NCI-H446 (cell line): ENCODE measurements at places on chromosomes 11 and 22.

DNA sequence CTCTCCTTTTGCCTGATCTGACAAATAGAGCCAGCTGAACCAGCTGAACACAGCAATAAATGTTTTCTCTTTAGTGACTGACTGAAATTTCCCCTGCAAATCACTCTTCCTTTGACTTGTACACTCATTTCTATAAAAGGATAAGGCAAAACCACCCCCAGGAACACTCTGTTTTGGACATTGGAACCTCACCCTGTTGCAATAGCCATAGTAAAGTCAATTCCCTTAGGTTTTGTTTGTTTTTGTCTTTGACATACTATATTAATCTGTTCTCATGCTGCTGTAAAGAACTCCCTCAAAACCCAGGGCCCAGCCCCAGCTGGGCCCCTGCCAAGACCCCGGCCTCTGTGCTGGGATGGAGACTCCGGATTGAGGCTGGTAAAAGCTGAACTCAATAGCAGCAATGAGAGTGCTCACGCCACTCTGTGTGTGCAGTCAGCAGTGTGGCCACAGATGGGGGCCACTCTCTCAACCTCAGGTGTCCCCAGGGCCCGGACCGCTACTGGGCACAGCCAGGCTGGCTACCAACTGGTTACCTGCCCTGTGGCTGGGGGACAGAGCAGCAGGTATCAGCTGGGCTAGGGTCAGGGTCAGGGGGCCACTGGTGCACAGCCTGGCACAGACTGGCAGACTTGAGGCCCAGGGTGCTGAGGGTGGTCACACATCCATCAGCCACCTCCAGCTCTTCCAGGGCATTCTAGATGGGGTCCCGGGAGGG lies 597.4 kb downstream of the LUZP2 start:
- DNase-seq = no peak

GRCh38 chr11:32385998-32386397 lies 49.3 kb downstream of the WT1 start:
- no peak for DNase-seq

- DNase-seq = no peak
Observed at GRCh38 chr11:2591805-2592204, 108.0 kb downstream of the KCNQ1OT1 start.

DNA sequence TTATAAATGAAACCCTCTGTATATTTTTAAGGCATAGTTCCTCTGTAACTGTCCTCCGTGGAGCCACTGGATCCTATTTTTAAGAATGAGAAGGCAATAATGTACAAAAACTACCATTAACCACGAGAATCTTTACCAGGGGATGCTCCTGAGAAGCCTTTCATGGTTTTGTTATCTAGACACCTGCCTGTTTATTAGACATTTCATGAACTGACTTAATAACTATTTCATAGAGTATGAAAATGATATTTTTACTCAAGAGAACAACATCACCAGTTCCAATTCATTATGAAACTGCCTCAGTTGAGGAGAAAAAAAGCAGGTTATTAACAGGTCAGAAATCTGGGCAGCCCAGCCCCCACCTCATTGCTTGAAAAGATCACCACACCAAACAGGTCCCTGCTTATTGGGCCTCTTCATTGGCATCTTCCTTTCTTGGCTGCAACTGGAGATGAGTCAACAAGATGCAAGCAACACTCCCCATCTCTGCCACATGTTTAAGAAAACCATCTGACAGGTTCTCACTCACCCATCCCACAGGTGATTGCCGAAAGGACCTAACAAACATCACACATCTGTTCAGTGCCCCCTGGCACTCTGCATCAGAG lies 27.8 kb downstream of the ETS1 start:
- no peak for DNase-seq

- no peak for DNase-seq
Observed at GRCh38 chr11:62556875-62557631, 10.4 kb upstream of the AHNAK start.

DNA sequence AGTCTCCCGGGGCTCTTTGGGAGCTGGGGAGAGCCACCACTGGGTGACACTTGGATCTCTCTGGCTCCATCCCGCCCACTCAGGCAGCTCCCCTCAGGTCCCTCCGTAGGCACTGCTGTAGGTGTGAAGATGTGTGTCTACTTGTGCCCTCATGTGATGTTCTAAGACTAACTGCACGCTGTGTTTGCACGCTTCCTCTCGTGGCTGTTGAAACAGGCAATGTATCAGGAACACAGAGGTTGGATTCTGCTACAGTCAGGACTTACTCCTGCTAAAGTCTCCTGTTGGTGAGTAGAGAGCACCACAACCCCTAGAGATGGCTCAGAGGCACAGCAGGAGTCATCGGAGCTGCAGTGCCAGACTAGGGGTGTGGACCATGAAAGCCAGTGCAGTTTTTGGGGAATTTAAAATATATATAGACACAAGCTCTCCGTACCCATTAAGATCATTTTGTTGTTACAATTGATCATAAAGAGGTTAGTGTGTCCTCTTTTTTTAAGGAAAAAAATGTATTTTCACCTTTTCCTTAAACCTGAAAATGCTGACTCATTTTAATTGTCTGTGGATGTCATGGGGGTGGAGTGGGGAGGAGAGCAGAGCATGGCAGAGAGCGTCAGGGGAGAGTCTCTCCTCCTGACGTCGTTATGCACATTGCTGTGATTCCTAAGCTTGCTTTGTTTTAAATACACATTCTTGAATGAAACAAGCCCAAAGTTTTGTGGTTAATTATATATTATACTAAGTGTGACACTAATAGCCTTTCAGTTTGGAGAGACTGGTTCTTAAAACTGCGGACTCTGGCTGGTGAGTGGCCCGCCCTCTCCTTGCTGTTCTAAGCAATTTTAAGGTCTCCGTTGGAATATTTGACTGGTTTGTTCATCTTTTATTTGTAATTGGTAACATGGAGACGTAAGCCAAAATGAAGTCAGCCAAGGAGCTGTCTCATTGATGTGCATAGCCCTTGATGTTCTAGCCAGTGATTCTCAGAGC lies 16.2 kb upstream of the CTTN start:
- no peak for DNase-seq

GRCh38 chr11:76501526-76502202 lies 56.8 kb downstream of the EMSY start:
- DNase-seq = no peak

DNA sequence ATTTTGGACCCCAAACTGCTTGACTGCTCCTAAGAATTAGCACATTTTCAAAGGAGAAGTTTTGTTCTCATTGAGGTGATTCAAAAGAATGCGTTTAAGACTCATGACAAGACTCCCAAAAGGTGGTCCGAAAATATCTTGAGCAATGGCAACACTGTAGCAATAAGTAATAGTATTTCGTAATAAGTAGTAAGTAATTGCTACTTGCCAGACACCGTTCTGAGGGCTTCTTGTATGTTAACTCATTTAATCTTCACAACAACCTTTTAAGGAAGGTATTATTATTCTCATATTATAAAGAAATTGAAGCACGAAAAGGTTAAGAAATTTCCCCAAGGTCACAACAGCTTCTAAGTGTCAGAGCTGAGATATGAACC lies 184.0 kb upstream of the SORL1-AS1 start:
- DNase-seq = no peak
